ENCODE measurements at places on chromosomes 6 and 20.

- DNase-seq: peak; percentile 72
Observed at GRCh38 chr6:30508890-30509736, 19.8 kb downstream of the HLA-E start.

- DNase-seq: no peak
Observed at GRCh38 chr6:170022827-170023619, 267.9 kb downstream of the DLL1 start.

DNA sequence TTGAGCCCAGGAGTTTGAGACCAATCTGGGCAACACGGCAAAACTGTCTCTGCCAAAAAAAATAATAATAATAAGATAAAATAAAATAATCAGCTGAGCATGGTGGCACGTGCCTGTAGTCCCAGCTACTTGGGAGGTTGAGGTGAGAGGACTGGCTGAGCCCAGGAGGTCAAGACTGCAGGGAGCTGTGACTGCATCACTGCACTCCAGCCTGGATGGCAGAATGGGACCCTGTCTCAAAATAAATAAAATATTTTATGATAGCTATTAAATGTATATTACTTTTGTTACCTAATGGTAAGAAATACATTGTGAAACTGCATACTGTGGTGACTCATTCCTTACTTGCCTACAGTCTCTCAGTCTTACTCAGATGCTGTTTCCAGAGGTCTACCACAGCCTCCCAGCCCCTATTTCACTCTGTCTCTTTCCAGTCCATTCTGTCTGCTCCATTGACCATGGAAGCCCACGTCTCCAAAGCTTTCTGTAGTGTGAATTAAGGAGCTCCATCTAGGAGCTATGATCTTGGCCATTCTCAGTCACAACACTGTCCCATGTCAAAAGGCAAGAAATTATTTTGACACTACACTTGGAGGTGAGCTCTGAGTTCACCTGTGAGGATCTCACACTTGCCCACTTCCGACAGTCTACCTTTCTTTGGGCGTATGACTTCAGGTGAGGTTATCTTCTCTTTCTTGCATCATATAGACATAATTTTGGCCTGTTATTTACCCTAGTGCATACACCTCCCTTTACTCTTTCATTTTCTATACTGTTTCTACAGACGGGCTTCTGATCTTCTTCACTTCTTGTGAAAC lies 22.4 kb upstream of the SNX9 start:
- no peak for DNase-seq

DNA sequence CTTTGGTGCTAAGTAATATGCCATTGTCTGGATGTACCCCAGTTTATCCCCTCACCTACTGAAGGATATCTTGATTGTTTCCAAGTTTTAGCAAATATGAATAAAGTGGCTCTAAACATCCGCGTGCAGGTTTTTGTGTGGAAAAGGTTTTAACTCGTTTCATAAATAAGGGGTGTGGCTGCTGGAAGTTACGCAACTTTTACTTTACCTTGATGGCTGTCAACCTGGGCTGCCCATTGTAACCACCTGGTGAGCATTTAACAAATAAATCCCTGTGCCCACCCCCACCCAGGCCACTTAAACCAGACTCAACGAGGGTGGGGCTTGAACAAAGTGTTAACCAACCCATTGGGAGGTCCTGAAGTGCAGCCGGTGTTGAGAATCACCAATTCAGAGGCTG lies 187.8 kb downstream of the NRN1 start:
- no peak for DNase-seq

GRCh38 chr6:37607944-37608343 lies 89.7 kb downstream of the MDGA1 start:
- no peak for DNase-seq

DNA sequence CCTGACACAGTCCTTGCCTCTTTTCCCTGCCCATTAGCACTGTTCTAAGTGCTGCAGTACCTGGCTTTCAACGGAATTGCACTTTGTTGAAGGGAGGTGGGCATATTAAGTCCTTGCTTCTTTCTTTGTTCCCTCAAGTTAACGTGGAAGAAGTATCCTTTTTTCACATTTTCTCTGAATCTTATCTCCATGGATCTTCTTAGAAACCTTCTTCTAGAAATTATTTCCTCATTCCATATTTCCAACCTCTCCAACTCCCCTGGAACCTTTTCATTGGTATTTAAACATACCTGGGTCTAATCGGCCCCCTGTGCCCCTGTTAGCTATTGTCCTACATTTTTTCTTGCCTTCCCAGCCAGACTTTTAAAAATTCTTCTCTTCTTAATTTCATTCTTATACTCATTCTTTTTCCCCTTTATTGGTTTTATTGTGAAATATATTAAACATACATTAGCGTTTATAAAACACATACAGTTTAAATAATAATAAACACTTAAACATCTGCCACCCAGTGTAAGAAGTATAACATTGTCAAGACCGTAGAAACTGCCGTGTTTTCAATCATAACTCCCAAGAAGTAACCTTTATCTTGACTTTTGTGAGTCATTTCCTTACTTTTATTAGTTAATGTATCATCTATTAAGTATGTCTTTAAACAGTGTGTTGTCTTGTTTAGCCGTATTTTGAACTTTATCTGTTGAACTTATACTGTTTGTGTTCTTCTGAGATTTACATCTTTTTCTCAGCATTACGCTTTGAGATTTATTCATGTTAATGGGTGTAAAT lies 118.2 kb downstream of the CDKAL1 start:
- DNase-seq: no peak

DNA sequence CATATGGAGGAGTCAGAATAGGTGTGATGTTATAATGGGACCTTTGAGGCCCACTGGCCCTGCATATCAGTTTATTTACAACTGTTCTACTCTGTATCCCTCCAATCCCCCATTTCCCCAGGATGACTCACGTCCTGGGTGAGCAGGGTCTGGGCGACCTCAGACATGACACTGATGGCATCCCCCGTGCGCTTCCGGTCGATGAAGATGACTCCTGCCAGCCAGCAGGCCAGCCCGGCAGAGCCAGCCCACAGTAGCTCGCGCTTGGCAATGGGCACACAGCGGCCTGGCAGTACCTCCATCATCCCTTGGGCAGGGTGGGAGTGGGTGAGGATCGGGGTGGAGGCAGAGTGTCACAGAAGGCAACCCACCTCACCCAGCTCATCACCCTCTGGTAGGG lies 5.6 kb downstream of the AGPAT1 start:
- DNase-seq: no peak

DNA sequence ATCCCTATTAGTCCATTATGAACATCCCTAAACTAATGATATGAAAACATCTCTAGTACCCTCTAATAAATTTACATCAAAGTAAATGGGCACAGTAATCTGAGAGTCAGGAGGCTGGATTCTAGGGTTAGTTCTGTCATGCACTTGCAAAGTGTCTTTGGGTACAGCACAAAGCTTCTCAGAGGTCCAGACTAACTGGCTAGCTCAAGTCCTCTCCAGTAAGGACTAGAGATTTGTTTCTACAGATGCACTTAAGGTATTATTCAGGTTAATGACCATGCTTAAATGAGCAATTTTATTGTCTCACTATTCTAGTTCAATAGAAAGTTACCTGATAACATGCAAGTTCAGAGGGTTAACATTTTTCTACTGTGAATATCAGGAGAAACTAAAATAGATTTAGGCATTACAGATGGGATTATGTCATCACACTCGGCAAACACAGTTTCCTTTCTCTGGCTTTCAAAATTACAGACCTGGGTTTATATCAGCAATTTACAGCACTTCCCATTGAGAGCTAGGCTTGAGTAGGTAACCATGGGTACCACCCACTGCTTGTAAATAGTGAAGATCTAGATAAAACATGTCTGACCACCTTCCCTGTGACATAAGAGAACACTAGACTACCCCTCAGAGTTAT lies 402.9 kb upstream of the RUNX2 start:
- DNase-seq: peak; percentile 22

GRCh38 chr20:38427655-38428023 lies 7.5 kb downstream of the SNHG17 start:
- DNase-seq: no peak

DNA sequence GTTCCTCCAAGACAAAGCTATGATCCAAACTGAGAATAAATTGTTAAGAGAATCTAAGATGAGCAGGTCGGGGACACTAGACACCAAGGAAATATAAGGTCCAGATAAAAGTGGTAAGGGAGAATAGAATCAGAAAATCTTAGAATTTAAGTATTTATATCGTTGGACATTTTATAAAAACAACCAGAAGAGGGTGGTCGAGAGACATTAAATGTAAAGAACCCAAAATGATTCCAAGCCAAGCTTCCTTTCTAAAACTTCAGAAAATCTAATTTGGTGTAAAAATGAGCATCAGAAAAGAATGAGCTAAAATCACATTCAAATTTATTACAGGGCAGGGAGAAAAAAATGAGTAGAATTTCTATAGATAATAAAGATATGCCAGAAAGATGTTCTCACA lies 97.8 kb upstream of the OGFRL1 start:
- DNase-seq: peak; percentile 28

DNA sequence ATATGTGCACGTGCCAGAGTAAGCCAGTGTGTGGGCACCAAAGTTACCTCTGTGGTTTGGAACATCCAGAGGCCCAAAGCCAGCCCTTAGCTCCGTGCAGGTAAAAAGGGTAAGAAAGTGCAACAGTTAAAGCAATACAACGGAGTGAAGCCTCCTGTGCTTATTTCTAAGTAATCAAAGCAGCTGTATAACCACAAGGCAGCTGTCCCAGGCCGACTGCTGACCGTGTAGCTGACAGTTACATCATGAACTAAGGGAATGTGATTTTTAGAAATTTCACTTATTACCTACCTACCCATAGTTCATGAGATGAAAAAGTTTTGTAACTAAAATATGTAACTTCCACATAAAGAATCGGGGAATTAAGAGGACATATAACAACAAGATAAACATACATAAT lies 121.2 kb upstream of the QKI start:
- no peak for DNase-seq

GRCh38 chr6:109118871-109119354 lies 23.6 kb downstream of the CEP57L1 start:
- no peak for DNase-seq

DNA sequence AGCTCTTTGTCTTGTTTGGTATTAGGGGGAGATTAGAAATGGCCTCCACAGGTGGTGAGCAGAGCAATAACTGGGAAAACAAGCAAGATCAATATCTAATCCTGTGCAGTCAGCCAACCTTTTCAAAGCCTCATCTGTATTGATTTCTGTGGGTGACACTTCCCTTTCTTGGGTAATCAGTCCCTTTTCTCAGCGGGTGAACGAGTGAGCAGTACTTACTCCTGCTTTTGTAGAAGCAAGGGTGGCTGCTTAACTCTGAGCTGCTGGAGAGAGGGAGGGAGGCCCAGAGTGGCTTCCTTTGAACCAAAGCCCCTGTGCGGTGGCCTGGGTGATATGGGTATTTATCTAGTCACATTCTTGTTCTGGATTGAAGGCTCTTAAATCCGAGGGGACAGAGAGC lies 254.8 kb upstream of the CHD6 start:
- no peak for DNase-seq

- DNase-seq: no peak
Observed at GRCh38 chr6:3407840-3408239, 49.0 kb downstream of the SLC22A23 start.

DNA sequence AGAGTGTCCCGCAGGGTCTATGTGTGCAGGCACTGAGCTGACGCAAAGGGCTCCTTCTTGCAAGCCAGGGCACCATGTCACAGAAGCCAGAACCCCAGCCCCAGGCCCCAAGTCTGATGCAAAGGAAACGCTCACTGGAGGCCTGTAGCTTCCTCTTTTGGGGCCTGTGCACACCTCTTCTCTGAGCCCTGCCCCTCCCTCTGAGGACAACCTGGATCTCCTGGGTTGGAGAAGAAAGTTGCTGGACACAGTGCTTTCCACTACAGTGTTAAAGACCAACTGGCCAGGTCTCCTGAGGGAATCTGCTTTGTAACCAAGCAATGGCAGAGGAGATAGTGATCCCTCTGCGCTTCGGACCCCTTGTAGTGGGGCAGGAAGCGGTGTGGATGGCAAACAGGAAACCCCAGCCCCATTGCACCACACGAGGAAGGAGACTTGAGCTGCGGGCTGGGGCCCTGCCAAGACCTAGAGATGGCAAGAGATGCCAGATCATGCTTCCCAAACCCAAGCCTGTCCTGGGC lies 90.0 kb downstream of the PRND start:
- peak; percentile 96 for DNase-seq

DNA sequence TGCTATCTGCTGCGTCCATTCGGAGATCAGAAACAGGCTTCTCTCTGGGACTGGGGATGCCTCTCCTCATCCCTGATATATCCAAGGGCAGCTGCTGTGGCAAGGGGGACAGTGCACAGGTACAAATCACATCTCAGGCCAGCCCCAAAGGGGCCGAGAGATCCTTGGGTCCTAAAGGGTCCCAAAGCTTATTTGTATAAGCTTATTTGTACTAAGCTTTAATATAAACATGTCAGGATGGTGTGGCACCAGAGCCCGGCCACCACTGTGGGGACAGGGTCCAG lies 45.3 kb downstream of the FGD2 start:
- DNase-seq: no peak

DNA sequence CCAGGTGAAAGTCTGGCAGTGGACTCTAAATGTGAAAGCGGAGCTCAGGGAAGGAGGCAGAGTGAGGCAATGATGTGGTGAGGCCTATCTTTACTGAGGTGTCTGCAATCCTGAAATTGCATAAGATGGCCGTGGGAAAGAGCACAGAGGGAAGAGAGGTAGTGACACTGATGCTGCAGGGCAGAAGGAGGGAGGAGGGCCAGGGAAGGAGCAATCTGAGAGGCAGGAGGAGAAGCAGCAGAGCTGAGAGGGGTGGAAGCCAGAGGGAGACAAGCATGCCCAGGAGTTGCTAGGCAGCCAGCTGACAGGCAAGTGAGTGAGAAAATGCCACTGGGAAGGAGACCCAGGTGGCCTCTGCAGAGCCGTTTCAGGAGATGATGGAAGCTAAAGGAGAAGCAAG lies 97.4 kb upstream of the CNR1 start:
- DNase-seq: no peak

DNA sequence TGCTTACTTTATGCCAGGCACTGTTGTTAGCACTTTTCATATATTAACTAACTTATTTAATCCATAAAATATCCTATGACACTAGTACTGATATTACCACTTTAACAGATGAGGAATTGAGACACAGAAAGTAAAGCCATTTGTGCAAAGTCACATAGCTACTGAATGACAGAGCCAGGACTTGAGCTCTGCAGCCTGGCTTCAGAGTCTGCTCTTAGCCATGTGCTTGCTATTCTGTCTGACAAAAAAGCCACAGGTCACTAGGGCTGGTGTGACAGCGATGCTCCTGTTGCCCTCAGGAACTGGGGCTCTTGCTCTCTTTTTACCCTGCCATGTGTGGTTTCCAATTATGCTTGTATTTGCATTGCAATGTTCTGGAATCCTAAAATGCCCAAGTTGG lies 44.7 kb upstream of the RNF8 start:
- DNase-seq: no peak

DNA sequence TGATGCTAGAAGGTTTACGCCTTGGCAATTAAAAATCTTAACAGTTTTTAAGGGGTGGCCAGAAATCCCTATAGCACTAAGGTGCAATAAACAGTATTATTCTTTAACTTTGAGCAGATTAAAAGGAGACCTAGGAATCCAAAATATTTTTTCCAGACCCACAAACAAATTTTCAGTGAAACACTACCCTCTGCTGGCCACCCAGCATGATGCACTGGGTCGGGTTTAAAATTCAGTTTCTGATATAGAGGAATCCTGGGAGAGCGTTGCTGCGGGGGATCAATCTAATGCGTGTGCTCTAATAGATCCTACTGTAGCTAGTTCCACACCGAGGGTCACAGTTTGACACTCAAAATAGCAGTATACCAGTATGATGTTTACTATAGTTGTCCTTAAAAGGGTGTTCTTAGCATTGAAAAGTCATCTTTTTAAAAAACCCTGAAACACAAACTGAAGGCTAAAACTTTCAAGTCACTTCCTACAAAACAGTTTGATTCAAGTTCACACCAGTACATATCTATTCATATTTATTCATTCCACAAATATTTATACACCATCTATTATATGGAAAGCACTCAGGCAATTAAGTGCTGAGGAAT lies 10.2 kb downstream of the UBE3D start:
- peak; percentile 22 for DNase-seq
